ENCODE measurements at places on chromosomes 7 and 10.

DNA sequence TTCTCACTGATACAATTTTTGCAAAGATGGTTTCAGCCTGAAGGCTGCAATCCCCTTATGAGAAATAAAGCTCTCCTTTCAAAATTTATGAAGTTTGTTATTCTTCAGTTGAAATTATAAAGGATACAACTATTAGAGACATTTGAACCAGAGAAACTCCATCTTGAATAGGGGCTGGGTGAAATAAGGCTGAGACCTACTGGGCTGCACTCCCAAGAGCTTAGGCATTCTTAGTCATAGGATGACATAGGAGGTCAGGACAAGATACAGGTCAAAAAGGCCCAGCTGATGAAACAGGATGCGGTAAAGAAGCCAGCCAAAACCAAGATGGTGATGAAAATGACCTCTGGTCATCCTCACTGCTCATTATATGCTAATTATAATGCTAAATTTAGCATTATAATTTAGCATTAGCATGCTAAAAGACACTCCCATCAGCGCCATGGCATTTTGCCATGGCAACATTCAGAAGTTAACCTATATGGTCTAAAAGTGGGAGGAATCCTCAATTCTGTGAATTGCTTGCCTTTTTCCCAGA, 22.4 kb upstream of the IFIT1B start:
- no peak for DNase-seq

DNA sequence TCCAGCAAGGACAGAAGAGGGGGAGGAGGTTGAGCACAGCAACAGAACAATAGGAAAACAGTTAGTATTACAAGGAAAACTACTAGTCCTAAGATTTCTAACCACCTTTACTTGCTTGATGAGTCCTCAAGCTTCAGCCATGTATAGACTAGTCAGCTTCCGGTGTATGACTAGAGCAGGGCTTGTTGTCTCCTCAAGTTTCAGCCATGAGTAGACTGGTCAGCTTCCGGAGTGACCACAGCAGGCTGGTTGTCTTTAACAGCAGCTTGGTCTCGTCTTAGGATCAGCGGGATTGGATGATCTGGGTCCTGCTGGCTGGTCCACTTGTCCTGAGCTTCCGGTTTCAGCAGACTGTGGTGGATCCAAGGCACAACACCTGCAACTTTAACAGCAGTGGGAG, 10.6 kb upstream of the ZNF239 start:
- no peak for DNase-seq

- DNase-seq: no peak
Measured at GRCh38 chr10:30436191-30436611, 2.2 kb downstream of the MAP3K8 start.

GRCh38 chr7:47638679-47639315, 56.9 kb upstream of the TNS3 start:
- DNase-seq: no peak

DNA sequence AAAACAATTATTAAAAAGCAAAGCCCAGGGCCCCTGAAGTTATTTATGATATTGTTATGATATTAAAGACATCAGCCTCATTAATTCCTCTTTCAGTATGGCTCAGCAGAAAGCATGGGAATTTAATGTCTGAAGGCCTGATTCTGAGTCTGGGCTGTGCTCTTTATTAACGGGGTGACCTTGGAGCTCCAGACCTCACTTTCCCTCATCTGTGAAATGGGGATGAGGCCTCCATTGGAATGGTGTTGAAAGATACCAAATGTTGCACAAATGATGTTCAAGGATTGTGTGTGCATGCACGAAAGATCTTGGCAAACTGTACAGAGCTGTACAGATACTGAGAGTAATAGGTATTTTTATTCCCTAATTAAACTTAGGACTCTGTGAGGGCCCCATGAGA, 92.3 kb upstream of the PCBD1 start:
- no peak for DNase-seq
